ENCODE measurements at places on chromosomes 12 and 14. TPM values are rescaled to one million over a fixed set of nuclear protein-coding genes. Genes with fewer than 3 reads are reported as not detected.

Gene CSAD
- 24.0 TPM for total RNA-seq

Gene LRFN5
- total RNA-seq: not detected

Gene PPP2R5C
- total RNA-seq: 120 TPM

Gene CCDC177
- not detected for total RNA-seq

Gene PTPRQ
- not detected for total RNA-seq

Gene KCNA5
- not detected for total RNA-seq

Gene C14orf93
- total RNA-seq: 9.6 TPM

Gene AJUBA
- 20.2 TPM for total RNA-seq

Gene SALL2
- total RNA-seq: 3.5 TPM

DNA sequence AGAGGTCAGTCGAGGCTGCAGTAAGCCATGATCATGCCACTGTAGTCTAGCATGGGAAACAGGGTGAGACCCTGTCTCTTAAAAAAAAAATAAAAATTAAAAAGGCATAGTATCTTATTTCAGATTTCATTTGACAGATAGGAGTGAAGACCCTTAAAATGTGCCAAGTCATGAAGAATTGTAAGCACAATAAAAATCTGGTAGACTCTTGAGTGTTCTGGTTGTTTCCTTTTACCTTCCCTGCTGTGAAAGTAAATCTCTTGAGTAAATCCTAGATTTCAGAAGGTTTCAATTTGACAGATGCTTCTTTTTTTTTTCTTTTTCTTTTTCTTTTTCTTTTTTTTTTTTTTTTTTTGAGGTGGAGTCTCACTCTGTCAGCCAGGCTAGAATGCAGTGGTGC, 109.0 kb downstream of the ESR2 start:
- DNase-seq: no peak

DNA sequence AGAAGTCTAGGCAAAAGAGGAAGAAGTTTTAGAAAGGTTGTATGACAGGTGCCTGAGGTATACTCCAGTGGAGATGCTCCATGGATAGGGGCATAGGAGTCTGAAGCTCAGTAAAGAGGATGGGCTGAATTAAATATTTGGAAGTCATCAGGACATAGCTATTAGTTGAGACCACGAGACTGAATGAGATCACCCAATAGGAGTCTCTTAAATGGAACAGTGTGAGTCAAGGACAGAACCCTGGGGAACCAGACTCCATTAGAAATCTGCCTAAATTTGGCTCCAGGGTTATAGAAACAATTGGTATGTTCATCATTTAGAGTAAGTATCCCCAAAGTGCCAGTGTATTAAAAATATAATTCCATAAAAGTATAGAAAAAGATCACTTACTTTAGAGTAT, 172.6 kb downstream of the PRKCH start:
- no peak for DNase-seq

DNA sequence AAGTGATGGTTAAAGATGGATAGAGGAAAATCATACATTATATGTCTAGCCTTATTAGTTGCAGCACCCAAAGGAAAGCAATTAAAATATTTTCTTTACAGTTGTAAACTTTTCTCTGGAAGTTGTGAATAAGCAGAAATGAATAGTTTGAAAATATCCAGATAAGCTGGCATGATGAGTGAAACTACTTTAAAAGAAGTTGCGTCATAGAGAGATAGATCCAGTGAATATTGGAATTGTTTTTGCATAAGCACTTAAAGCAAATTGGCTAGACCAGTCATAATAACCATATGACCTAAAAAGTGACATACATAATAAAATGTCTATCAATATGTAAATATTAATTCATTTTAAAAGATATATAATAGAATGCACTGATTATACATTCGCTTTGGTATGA, 132.1 kb downstream of the SOX5 start:
- DNase-seq: no peak

GRCh38 chr14:95117937-95118721, 39.2 kb downstream of the DICER1 start:
- DNase-seq: no peak

DNA sequence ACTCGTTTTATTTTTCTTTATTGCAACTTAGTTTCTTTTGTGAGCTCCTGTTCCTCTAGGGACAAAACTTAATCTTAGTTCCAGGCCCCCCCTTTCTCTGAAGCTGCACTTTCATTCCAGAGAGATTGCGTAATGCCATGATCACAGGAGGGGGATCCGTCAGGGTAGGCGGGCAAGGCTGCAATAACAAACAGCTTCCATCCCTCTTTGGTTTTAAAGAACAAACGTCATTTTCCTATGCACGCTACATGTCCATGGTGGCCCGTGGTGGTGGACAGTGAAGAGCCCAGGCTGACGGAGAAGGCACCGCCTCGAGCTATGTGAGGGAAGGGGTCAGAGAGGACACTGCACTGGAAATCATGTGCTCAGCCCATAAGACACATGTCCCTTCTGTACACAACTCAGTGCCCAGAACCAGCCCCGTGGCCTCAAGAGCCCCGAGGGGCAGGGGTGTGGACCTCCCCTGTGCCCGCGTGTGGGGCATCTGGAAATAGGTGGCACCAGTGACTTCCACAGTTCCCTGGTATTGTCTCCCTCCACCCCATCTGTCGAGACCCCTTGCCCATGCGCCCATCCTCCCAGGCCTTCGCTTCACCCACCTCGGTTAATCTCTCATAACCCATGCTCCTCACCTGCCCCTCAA, 161.4 kb downstream of the ADGRD1 start:
- no peak for DNase-seq

GRCh38 chr14:81120501-81120900, 100.3 kb downstream of the GTF2A1 start:
- no peak for DNase-seq

- no peak for DNase-seq
Measured at GRCh38 chr12:132142679-132143335, 1.3 kb downstream of the DDX51 start.

- no peak for DNase-seq
Measured at GRCh38 chr12:6059860-6060565, 64.5 kb downstream of the VWF start.

- no peak for DNase-seq
Measured at GRCh38 chr12:52208424-52209165, 16.8 kb upstream of the KRT80 start.

DNA sequence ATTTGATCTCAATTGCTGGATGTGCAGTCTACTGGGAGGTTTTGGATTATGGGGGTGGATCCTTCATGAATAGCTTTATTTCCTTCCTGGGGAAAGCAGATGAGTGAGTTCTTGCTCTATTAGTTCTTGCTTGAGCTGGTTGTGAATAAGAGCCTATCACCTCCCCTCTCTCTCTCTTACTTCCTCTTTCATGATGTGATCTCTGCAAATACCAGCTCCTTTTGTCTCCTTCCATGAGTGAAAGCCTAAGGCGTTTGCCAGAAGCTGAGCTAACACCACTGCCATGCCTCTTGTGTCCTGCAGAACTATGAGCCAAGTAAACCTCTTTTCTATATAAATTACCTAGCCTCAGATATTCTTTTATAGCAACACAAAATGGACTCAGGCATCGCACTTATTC, 302.7 kb downstream of the CCER1 start:
- no peak for DNase-seq

DNA sequence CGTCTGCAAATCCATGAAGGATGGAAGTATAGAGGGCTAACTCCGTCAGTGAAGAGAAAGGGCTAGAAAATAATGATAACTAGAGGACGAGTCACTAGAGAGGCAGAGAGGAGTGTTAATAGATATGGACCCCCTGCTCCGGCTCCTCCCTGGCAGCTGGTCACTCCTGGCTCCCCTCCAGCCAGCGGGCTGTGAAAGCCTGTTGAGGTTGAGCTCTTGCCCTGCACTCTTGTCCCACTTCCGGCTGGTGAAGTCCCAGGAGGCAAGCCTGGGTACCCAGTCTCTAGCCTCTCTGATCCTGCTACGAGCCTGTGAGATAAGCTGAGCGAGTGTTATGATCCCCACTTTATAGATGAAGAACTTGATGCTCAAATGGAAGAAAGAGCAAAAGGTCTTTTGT, 90.3 kb downstream of the RFX4 start:
- DNase-seq: no peak

- DNase-seq: no peak
Measured at GRCh38 chr14:61671082-61671481, 24.2 kb upstream of the HIF1A start.

DNA sequence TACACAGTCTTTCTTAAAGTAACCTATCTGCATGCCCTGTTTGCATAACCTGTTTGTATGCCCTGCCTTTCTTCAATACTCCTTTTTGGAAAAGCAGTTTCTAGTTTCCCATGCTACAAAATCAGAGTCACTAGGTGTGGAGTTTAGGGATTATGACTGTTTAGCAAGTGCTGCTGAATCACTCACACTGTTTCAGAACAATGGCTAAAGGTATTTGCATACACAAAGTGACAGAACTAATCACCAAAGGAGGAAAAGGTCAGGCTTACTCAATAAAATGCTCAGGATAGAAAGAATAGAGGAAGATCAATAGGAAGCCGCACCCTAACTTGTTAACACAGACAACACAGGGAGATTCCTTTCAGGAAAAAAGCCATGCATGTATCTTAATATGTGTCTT, 19.4 kb downstream of the EGLN3 start:
- DNase-seq: no peak

Data from Calu3 (cell line).